Activated CD4-positive, CD25-positive, alpha-beta regulatory T cell treated with anti-CD3 and anti-CD28 coated beads, Interleukin-2, amount 50 U/mL, for 72 hours (primary cell): ENCODE measurements at places on chromosomes 1 and 21.

DNA sequence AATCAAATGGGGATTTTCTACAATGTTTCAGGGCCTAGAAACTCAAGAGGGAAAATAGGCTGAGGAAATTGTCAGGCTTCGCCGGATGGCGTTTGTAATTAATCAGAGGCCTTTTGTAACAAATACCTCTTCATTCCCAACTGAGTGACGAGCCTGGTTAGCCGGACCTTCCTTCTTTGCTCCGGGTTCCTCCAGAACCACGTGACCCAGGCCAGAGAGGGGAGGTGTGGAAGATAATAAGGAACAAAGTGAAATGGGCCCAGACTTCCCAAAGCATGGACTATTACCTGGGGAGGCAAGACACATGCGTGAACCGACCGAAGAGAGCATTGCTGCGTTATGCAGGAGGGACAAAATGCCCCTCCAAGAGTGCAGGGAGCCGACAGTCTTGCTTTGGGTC lies 7.5 kb upstream of the IGSF21 start:
- no peak for DNase-seq

GRCh38 chr21:24112020-24112419 lies 1495.3 kb downstream of the MRPL39 start:
- no peak for DNase-seq

GRCh38 chr1:9242338-9242969 lies 7.9 kb downstream of the H6PD start:
- DNase-seq = no peak

GRCh38 chr1:77220687-77221463 lies 1.6 kb upstream of the PIGK start:
- no peak for DNase-seq

GRCh38 chr1:151825751-151826660 lies 5.6 kb downstream of the RORC start:
- no peak for DNase-seq

DNA sequence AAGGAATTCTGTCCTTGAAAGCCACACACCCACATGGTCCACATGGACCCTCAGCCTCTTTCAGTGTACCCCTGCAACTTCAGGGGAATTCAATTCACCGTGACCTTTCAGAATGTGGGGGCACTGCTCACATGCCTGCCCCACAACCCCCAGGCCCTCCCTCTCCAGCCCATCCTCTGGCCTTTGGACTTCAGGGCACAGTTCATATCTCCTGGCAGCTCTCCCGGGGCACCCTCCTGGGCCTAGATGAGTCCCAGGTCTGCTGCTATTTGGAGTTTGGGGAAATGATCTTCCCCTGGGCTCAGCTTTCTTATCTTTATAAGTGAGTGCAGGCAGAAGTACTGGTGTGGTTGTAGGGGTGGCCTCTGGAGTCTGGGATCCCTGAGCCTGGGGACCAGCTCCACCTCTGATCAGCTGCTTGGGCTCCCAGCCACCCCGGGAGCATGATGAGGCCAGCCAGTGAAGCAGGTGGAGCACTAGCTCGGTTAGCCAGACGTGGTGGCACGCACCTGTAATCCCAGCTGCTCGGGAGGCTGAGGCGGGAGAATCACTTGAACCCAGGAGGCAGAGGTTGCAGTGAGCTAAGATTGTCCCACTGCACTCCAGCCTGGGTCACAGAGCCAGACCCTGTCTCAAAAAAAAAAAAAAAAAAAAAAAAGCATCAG lies 15.8 kb downstream of the C1orf167 start:
- no peak for DNase-seq

DNA sequence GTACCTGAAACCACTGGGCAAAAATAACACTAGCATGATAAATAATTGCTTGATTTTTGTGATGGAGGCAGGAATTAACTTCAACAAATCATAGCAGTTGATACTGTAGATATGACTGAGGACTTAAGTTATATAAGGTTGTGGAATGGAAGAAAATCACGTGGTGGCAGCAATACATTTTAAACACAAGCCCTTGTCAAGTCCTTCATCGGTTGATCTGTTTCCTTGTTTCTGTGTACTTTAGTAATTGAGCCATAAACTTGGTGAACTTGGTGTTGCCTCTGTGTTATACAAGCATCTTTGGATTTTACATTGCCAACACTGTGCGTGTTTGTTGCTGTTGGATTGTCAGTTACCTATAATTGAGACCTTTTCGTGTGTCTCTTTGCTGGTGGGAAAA lies 114.4 kb downstream of the CAMTA1 start:
- DNase-seq = no peak
